MG63 (cell line): ENCODE measurements at places on chromosomes 11 and 22.

- DNase-seq, result no peak
Measured at GRCh38 chr11:910044-910588, 494 bp downstream of the CHID1 start.

DNA sequence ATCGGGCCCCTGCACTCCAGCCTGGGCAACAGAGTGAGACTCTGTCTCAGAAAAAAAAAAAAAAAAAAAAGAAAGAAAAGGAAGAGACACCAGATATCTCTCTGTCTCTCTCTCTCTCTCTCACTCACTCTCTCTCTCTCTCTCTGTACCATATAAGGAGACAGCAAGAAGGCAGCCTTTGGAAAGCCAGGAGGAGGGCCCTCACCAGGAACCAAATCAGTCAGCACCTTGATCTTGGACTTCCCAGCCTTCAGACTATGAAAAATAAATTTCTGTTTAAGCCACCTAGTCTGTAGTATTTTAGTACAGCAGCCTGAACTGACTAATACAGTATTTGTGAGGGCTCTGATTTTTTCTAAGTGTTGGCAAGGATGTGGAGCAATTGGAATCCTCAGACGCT, 13.6 kb upstream of the ALDH3B2 start:
- no peak for DNase-seq

GRCh38 chr11:12999597-12999996, 9.5 kb upstream of the RASSF10 start:
- DNase-seq, result no peak

DNA sequence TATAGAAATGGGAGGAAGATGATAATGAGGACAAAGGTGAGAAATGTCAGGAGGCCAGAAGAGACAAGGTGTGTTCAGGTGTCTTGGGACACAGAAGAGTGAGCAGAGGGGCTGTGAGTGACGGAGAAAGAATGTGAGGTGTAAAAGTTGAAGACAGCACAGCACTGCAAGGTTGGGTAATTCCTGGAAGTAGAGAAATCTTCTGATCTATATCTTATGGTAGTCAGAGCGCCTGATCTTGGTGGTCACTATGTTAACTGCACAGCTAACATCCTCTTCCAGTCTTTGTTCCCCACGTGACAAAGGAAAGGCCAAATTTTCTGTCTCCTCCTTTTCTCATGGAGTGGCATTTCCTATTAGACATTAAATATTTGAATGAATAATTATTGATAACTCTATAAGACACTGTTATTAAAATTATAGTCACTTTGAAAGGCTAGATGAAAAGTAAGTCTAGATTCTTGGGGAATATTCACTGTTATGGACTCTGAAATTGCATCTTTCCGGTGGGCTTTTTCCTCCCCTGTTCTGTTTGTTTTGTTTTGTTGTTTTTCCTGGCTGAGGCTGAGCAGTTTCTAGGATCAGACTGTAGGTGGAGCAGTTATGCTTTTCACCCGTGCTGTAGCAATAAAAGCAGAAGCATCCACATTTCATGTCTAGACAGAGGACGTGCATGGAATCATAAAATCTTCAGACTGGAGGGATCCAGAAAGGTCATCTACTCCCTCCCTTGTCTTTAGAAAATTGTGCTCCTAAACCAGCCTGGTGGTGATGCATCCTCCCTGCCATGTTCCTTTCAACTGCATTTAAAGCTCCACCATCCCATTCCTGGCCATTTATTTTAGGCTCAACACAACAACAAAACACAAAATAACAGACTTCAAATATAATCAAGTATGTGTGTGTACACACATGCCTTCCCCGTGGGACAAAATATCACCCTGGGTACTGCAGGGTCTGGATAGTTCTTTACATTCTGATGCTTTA, 26.6 kb downstream of the SC5D start:
- no peak for DNase-seq

GRCh38 chr22:18121506-18121905, 10.9 kb downstream of the TUBA8 start:
- no peak for DNase-seq
